ENCODE measurements at places on chromosomes 16 and 17.

GRCh38 chr17:77763023-77763422, 195.5 kb upstream of the TNRC6C start:
- no peak for DNase-seq

GRCh38 chr17:76716839-76717215, 6.1 kb upstream of the MXRA7 start:
- DNase-seq, result peak; percentile 85

GRCh38 chr17:82980632-82981031, 98.8 kb upstream of the METRNL start:
- DNase-seq, result no peak

DNA sequence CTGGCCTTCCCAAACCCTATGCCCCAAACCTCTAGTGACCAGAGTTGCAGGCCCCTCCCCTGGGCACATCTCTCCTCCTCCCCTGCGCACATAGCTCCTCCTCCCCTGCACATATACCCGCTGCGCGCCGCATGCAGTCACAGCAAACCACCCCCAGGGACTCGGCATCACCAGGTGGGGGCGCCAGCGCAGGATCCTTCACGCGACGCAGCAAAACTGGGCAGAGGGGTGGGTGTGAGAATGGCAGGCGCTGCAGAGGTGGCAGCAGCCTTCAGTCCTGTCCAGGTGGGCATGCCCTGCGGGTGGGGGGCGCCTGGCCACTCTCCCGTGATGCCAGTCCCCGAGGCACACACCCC, 5.6 kb downstream of the CORO6 start:
- DNase-seq, result peak; percentile 78

GRCh38 chr16:85075236-85075924, 36.9 kb downstream of the CIBAR2 start:
- DNase-seq, result no peak

GRCh38 chr17:45061606-45062205, 589 bp downstream of the NMT1 start:
- peak; percentile 97 for DNase-seq

DNA sequence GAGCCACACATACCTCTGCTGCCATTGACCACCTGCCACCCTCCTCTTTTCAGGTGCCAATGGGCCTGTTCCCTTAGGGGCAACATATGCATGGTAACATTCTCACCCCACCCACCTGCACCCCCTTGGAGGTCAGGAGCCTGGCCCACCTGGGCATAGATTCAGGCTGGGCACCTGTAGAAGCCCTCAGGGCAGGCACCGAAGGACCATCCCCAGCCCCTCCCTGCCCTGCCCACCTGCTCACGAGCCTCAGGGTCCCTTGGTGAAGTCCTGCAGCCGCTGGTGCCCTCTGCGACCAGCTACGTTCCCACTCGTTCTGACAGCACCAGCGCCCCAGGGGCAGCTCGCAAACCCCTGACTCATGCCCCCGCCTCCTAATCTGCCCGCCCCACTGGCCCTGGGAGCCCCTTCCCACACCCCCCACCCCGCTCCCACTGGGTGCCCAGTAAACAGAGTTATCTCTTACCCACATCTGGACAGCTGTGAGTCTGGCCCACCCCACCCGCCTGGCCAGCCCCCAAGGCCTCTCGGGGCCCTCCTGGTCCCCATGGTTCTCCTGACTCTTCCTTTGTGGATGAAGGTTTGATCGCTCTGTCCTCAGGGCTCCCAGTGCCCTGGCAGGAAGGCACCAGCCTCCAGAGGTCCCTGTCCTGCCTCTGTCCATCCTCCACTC, at the start of gene SLC4A1:
TSS of gene SLC4A1 (minus strand) at position 318 of the 673 bp plus-strand sequence. CDS start 5,269 bp downstream, outside the sequence.
- no peak for DNase-seq

- DNase-seq, result peak; percentile 28
These were observed 81.6 kb downstream of the ARHGAP23 start for GRCh38 chr17:38509772-38510420.

- DNase-seq, result no peak
These were observed 32.0 kb upstream of the MRPS23 start for GRCh38 chr17:57881783-57882351.

DNA sequence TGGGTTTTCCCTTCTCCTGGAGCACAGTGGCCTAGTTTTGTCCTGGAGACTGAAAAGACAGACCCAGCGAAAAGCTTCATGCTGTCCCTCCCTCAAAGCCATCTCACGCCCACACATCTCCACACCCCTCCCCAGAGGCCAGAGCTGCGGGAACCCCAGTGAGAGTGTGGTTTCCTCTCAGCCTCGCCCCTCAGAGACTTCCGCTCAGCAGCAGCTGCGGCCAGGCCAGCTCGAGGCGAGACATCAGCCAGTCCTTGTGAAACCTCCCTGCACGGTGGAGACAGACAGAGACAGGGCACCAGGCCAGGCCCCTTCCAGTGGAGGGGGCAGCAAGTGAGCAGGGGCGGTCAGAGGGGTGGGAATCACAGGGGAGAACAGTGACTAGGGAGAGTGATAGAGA, 77.0 kb upstream of the TNRC6C start:
- DNase-seq, result peak; percentile 89

- DNase-seq, result peak; percentile 17
These were observed 27.5 kb upstream of the HLF start for GRCh38 chr17:55237268-55237667.

DNA sequence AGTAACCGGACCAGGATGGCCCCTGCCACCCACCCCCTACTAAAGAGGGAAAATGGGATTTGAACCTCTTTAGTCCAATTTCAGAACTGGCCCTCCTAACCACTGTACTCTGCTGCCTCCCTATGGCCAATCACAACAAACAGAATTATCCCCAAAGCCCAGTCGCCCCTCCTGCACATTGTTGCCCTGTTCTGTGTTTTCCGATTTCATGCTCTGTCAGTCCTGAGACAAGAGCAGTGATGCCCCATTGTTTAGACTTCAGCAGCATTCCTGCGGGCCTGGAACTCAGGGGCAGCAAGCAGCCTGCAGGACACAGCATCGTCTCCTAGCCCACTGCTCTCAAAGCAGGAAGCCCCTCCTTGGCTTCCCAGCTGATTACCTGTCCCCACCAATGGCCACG, 20.5 kb upstream of the KLHL11 start:
- DNase-seq, result no peak

- DNase-seq, result peak; percentile 57
These were observed 206.8 kb downstream of the PRKCA start for GRCh38 chr17:66508896-66509844.

DNA sequence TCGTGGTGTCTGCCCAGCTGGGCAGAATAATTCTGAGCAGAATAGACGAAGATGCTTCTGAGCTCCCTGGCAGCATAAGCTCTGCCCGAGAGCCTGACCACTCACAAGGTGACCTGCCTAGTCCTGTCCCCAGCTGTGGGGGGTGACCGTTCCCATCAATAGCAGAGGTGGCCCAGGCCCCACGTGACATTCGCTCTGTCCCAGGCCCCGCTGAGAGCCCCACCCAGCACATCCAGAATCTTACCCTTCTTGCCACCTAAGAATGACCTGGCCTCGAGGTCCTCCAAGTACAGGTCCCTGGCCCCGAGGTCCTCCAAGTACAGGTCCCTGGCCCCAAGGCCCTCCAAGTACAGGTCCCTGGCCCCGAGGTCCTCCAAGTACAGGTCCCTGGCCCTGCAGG, 695 bp upstream of the TMEM204 start:
- no peak for DNase-seq

- no peak for DNase-seq
These were observed 102.3 kb downstream of the CYTH1 start for GRCh38 chr17:78679495-78680395.

- no peak for DNase-seq
These were observed 188.0 kb downstream of the ENGASE start for GRCh38 chr17:79262624-79263023.

- peak; percentile 51 for DNase-seq
These were observed 49.8 kb downstream of the CDH1 start for GRCh38 chr16:68786685-68787418.
